ENCODE measurements at places on chromosomes 1 and 21.

DNA sequence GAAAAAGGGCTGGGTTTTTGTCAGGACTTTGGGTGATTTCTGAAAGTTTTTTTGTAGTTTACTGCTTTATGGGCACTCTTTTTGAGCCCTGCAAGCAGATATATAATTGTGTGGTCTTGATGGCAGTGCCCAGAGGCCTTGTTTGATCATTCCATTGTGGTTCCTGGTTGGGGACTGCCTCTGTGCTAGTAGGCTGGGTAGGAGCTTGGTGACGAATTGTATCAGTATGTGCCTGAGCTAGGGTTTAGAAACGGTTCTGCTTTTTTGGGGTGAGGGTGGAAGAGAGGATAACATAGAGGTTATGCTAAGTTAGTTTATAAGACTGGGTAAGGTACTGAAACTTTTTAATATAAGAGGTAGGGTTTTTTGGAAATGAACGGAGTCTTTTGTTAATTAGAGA is 139.7 kb upstream of the ETV3 start:
- no peak for DNase-seq

DNA sequence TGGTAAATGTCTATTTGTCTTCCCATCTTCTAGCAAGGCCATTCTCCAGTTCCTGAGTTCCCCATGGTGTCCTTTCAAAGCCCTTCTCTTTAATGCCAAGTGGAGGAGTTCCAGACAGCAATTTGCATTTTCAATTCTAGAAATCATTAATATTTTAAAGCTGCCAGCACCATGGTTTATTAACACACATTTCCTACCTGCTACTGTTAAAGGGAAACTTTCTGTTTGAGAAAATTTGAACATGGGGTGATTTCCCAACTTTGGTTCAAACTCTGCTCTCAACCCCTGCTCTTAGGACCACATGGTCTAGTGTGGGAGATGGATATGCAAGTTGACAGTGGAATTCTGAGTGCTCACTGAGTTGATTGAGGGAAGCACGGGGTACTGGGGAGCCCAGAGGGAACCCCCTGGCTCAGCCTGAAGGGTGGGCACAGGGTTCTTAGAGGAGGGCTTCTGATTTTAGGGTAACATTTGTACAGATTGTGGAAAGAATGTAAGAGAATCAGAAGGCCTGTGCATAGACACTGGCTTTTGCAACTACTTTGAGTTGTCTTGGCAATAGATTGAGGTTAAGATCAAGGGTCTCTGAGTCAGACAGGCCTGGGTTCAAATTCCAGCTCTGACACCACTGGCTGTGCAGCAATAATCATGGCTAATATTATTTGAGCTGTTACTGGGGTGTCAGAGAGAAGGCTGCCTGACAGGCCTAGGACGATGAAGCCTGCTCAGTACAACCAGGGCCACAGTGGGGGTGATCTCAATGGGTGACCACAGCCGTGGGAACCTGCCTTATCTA is 97.8 kb downstream of the BEND5 start:
- no peak for DNase-seq

DNA sequence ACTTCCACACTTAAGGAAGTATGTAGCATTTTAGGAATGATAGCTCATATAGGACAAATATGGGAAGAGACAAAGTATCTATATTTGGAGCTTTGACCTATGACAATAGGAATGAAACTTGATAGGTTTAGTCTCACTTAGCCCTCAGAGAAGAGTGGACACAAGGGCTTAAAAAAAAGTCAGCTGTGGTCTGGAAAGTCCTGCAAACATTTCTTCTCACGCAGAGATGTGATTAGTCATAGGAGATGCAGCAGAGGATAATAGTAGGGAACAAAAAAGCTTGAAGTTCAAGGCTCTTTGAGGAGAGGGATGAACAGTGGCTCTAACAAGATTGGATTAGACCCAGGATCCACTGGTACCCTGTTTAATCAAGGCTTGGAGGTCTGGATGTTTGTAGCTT is 14.8 kb upstream of the RNF220 start:
- no peak for DNase-seq

DNA sequence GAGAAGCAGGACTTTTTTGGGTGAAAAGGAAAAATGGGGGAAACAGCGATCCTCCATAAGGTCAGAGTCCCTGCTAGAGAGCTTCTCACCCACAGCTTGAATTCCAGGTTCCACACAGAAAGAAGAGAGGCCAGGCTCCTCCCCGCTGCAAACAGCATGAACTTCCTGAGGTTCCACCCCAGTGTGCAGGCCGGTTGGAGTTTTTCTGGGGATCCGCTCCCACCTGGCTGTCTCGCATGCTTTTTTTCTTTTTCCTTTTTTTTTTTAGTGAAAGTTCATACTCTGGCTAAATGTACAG is 595.1 kb upstream of the ZP4 start:
- DNase-seq, result no peak

DNA sequence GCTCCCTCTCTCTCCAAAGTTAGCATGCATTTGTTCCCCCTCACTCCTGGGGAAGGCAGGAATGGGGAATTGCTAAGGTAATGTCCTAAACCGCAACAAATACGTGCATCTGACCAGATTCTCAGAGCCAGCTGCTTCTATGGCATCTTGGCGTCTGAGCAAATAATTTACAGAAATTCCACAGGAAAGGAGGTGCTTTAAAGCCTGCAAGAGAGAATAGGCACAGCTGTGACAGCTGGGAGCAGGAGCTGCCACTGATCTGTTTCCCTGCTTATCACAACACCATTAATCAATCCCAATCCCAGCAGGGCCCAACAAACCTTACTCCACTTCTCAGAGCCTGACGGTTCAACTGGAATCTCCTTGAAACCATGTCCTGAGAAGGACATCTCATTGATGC is 83.5 kb upstream of the ZNF281 start:
- DNase-seq, result no peak

DNA sequence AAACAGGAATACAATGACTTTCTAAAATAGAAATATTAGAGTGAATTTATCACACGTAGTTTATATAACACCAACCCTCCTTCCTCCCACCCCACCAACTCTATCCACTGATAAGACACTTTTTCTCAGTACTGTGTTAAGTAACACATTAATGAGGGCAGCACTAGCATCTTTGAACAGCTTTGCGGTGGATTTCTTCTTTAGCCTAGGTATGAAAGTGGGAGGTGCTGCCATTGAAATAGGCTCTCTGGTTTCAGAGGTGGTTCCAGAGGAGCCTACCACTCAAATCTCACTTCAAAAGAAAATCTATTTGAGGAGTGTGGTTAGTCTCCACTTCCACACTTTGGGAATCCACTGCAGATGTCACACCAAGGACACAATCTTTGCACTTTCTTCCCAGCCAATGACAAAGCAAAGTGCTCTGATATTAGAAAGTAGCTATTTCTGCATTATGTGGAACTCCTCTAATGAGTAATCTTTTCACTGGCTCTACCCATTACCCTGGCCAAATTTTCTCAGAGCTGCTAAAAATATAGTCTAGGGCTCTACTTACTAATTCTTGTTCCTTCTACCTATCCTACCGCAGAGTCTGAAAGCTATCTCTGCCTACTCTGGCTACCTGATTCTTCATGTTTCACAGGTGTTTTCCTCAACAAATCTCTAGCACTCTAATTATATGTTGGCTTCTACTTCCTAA is 1667.8 kb downstream of the MRPL39 start:
- no peak for DNase-seq

GRCh38 chr1:74737333-74737732 is 4.4 kb downstream of the TYW3 start:
- DNase-seq, result no peak

GRCh38 chr1:64368344-64368743 is 101.6 kb upstream of the CACHD1 start:
- DNase-seq, result no peak

- no peak for DNase-seq
These were observed 83.9 kb downstream of the BCAR3 start for GRCh38 chr1:93597709-93598108.

DNA sequence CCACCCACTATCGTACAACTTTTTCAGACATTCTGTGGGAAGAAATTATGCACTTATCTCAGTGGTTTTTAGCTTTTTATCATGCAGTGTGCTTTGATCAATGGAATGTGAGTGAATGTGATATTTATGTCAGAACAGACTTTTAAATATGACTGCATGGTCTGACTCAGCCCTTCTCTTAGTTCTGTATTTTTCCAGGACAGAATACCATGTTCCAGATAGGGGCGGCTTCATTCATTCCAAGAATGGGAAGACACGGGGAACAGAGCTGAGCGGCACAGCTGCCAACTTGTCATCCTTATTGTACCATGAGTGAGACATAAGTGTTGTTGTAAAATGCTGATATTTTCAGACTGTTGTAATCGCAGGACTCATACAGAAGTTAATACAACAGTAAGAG is 214.6 kb upstream of the NCAM2 start:
- no peak for DNase-seq

GRCh38 chr21:16345757-16346156 is 616.0 kb downstream of the USP25 start:
- DNase-seq, result no peak

DNA sequence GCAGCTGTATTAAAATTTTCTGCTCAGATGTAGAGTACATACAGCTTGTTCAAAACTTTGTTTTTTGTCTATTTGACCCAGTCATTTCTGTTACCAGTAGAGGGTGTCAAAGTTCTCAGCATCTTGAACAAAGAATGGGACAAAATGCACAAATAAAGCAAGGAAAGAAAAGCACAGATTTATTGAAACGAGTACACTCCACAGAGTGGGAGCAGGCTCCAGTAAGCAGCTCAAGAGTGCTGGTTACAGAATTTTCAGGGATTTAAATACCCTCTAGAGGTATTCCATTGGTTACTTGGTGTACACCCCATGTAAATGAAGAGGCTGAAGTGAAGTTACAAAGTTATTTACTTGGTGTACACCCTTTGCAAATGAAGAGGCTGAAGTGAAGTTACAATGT is 8.9 kb upstream of the PRMT6 start:
- no peak for DNase-seq

- DNase-seq, result no peak
These were observed 969 bp upstream of the ALDH4A1 start for GRCh38 chr1:18903291-18903756.

GRCh38 chr1:33364565-33364918 is 43.6 kb upstream of the A3GALT2 start:
- DNase-seq, result no peak

DNA sequence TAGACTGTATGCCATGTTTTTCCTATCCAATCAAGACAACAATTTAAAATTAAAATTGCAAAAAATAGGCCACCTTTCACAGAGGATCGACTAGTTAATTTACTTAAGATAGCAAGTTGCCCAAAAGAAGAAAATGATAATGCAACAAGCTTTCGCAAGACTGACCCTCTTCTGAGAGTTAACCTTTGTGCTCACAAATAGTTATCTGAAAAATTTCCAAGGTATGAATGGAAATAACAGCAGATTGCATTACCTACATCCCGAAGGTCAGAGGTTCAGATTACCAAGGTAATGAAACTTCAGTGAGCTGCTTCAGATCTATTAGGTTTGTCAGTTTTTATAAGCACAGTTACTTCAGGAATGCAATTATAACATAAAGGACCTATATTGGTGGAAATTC is 298.0 kb downstream of the KCTD3 start:
- no peak for DNase-seq
